CD4-positive, CD25-positive, alpha-beta regulatory T cell (primary cell): ENCODE measurements at places on chromosomes 6 and 20. TPM values are rescaled to one million over a fixed set of nuclear protein-coding genes. Genes with fewer than 3 reads are reported as not detected.
A peak's percentile ranks its signal among the peaks of the same experiment; 100 is the strongest.

DNA sequence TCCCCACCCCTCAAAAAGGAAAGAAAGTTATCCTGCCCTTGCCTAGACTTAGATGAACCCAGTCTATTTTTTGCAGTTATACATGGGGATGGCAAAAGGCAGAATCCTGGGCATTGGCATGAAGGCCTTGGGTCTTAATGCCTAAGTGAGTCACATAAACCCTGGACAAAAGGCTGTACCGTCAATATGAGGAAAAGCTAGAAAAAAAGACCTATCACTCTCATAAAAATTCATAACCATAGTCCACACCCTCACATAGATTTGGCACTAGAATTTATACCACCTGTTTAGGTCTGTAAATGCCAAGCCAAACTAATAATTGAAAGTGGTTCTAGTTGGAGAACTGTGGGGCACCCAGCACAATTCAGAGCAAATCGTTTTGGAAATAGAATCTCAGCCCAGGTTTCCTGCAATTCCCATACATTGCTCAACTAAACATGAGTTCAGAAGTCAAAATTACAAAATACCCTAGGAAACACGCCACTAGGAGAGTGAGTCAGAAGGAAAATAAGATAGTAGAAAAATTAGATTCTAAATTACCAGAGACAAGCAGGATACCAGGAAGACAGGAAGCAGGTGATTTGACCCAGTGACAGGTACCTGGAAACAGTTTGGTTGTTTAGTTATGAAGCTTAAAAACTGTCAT lies 70.4 kb upstream of the FUCA2 start:
- H3K27ac ChIP-seq, result no peak overlapping the region
- no peaks in the 10 kb centered on the region for H3K36me3 ChIP-seq
- H3K4me3 ChIP-seq, result no peak overlapping the region

- peak overlapping the region; percentile 89 for H3K4me3 ChIP-seq
- peaks cover 100% of the 10 kb centered on the region for H3K4me1 ChIP-seq
- DNase-seq, result no peak
- no peaks in the 10 kb centered on the region for H3K27me3 ChIP-seq
These were observed 6.2 kb downstream of the PTPN1 start for GRCh38 chr20:50516180-50516934.

GRCh38 chr6:6842291-6842690 lies 253.8 kb downstream of the LY86 start:
- no peaks in the 10 kb centered on the region for H3K27me3 ChIP-seq
- H3K36me3 ChIP-seq, result no peaks in the 10 kb centered on the region
- H3K4me1 ChIP-seq, result no peaks in the 10 kb centered on the region
- no peak for DNase-seq
- no peak overlapping the region for H3K4me3 ChIP-seq

GRCh38 chr6:29236634-29237033 lies 64.9 kb upstream of the OR14J1 start:
- H3K36me3 ChIP-seq, result no peaks in the 10 kb centered on the region
- no peaks in the 10 kb centered on the region for H3K27me3 ChIP-seq
- no peak overlapping the region for H3K27ac ChIP-seq
- H3K4me1 ChIP-seq, result no peaks in the 10 kb centered on the region
- no peak overlapping the region for H3K4me3 ChIP-seq

GRCh38 chr20:50980071-50980681 lies 21.6 kb downstream of the MOCS3 start:
- H3K27me3 ChIP-seq, result no peaks in the 10 kb centered on the region
- no peak for DNase-seq
- H3K4me1 ChIP-seq, result no peaks in the 10 kb centered on the region
- H3K36me3 ChIP-seq, result no peaks in the 10 kb centered on the region
- H3K4me3 ChIP-seq, result no peak overlapping the region

DNA sequence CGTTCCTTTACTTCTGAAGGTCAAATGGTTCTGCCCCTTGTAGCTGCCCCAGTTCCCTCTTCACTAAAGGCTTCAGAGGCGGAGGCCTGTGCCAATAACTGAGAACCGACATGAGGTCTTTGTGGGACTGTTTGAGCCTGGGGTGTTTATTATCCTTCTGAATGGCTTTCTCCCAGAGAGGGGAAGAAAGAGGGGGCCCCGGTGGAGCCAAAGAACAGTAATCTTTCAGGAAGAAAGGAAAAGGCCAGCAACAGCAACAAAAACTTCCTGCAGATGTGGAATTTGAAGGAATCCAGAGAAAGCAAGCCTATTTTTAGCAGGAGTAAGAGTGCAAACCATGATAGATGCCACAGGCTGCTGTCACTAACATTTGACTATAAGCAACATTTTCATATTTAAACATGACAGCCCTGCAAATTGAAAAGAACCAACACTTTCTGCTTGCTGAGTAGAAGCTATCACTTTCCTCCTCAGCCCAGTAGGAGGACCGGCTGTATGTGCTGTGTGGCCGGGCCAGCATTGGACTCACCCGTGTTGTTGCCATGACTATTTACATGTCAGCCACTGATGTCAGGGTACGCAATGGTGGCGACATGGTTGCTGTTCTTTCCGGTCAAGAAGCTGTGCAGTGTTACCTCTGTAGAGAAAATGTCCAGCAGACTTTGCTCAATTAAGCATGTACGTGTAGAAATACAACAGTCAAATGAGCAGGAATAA lies 121.3 kb downstream of the SOBP start:
- H3K27ac ChIP-seq, result no peak overlapping the region
- DNase-seq, result no peak
- H3K4me3 ChIP-seq, result no peak overlapping the region
- H3K36me3 ChIP-seq, result no peaks in the 10 kb centered on the region
- H3K4me1 ChIP-seq, result no peaks in the 10 kb centered on the region
- peaks cover 4% of the 10 kb centered on the region for H3K27me3 ChIP-seq

DNA sequence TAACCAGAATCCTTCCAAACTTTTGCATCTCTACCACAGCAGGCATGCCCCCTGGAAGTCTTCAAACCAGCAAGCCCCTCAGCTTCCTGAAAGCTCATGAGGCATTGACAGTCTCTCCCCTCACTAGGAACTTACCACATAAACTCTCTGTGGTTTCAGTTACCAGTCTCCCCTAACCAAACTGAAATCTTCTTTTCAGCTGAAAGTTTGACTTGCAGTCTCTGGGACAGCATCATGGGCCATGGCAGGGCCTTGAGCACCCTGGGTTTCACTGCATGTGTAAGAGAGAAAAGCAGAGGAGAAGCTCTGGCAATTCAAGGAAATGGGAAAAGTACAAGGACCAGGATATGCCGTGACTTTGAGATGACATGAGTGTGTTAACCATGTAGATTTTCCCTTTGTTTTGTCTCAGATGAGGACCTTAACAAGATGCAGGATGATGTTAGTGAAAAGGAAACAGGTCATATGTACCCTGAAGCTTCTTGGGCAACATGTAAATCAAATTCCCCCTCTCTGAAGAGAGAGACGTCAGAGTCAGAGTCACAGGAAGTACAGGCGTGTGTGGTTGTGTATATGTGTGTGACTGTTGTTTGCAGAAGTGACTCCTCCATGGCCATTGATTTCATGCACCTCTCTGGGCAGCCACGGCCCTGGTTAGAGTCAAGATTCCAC lies 106.3 kb downstream of the TNFRSF21 start:
- no peaks in the 10 kb centered on the region for H3K4me1 ChIP-seq
- H3K4me3 ChIP-seq, result no peak overlapping the region
- no peaks in the 10 kb centered on the region for H3K36me3 ChIP-seq
- no peak for DNase-seq
- H3K27me3 ChIP-seq, result no peaks in the 10 kb centered on the region

DNA sequence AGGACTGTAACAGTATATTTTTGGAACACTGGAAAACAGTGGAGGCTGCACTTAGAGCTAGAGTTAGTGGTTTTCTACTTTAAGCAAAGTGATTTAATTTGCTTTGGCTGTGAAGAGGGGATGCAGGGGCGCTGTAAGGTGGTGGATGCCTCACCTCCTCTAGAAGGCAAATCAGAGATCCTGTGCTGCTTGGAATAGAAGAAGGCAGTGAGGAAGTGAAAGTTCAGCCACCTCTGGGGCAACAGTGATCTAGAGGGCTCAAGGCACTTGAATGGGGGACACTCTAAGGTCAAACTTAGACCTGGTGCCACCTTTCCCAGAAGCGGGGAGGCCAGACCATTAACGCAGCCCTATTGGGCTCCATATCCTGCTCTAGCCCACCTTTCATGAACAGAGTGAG lies 19.0 kb upstream of the SNRPB2 start:
- no peaks in the 10 kb centered on the region for H3K36me3 ChIP-seq
- peaks cover 18% of the 10 kb centered on the region for H3K4me1 ChIP-seq
- no peak for DNase-seq
- H3K27me3 ChIP-seq, result peaks cover 2% of the 10 kb centered on the region
- H3K4me3 ChIP-seq, result no peak overlapping the region

- H3K36me3 ChIP-seq, result peaks cover 52% of the 10 kb centered on the region
- no peak overlapping the region for H3K4me3 ChIP-seq
- no peaks in the 10 kb centered on the region for H3K4me1 ChIP-seq
- H3K27ac ChIP-seq, result no peak overlapping the region
- no peak for DNase-seq
These were observed 46.2 kb downstream of the TTI1 start for GRCh38 chr20:37986873-37987601.

- DNase-seq, result no peak
- H3K4me1 ChIP-seq, result no peaks in the 10 kb centered on the region
- no peak overlapping the region for H3K4me3 ChIP-seq
- no peaks in the 10 kb centered on the region for H3K36me3 ChIP-seq
- no peaks in the 10 kb centered on the region for H3K27me3 ChIP-seq
- H3K27ac ChIP-seq, result no peak overlapping the region
These were observed 13.9 kb downstream of the PLCB4 start for GRCh38 chr20:9082741-9083140.

- H3K27me3 ChIP-seq, result peaks cover 18% of the 10 kb centered on the region
- H3K27ac ChIP-seq, result no peak overlapping the region
- DNase-seq, result no peak
- no peak overlapping the region for H3K4me3 ChIP-seq
These were observed 17.0 kb upstream of the CHD6 start for GRCh38 chr20:41635158-41635557.

- H3K4me3 ChIP-seq, result no peak overlapping the region
- no peaks in the 10 kb centered on the region for H3K4me1 ChIP-seq
- H3K27me3 ChIP-seq, result peaks cover 4% of the 10 kb centered on the region
- no peak for DNase-seq
These were observed 52.2 kb upstream of the HSF2 start for GRCh38 chr6:122347280-122347679.

- H3K27me3 ChIP-seq, result no peaks in the 10 kb centered on the region
- H3K4me1 ChIP-seq, result no peaks in the 10 kb centered on the region
- no peak overlapping the region for H3K4me3 ChIP-seq
- DNase-seq, result no peak
These were observed 26.9 kb upstream of the GOPC start for GRCh38 chr6:117629119-117629660.

DNA sequence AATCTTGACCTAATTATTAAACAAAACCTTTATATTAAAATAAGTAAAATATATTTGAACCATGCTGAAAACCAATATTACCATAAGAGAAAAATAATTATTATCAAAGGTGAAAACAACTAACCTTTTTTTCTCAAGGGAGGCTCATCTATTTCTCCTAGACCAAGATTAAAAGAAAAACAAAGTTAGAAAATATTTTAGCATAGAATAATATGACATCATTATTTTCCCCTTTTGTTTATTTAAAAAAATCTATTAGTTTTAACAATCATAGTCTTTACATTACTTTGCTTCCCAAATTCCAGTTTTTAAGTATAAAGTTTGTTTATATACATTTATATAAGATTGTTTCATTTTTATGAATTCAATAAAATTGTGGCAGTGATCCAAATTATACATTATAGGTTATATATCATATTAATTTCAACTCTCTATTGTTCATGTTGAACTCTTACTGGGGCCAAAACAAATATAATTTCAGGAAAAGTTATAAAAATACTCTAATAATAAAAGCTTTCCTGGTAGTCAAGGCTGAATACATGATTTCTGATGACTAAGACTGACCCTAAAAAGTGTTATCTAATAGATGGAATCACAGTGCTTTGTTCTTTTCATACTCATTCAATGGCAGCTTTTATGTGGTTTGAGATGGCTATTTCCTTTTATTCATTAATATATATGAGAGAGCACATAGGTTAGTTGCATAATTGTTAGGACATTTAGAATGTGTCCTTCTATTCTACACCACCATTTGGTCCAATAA lies 89.4 kb downstream of the TRDN start:
- H3K27me3 ChIP-seq, result no peaks in the 10 kb centered on the region
- H3K27ac ChIP-seq, result no peak overlapping the region
- no peaks in the 10 kb centered on the region for H3K4me1 ChIP-seq
- no peaks in the 10 kb centered on the region for H3K36me3 ChIP-seq
- DNase-seq, result no peak
- H3K4me3 ChIP-seq, result no peak overlapping the region

- H3K4me1 ChIP-seq, result peaks cover 33% of the 10 kb centered on the region
- H3K4me3 ChIP-seq, result peak overlapping the region; percentile 40
- H3K27ac ChIP-seq, result peak overlapping the region; percentile 88
- no peaks in the 10 kb centered on the region for H3K36me3 ChIP-seq
- no peaks in the 10 kb centered on the region for H3K27me3 ChIP-seq
These were observed 8.3 kb upstream of the AVP start for GRCh38 chr20:3092611-3093379.

GRCh38 chr6:45854149-45854742 lies 161.4 kb downstream of the CLIC5 start:
- no peak for DNase-seq
- no peaks in the 10 kb centered on the region for H3K36me3 ChIP-seq
- peaks cover 4% of the 10 kb centered on the region for H3K27me3 ChIP-seq
- H3K4me1 ChIP-seq, result no peaks in the 10 kb centered on the region
- H3K4me3 ChIP-seq, result no peak overlapping the region

DNA sequence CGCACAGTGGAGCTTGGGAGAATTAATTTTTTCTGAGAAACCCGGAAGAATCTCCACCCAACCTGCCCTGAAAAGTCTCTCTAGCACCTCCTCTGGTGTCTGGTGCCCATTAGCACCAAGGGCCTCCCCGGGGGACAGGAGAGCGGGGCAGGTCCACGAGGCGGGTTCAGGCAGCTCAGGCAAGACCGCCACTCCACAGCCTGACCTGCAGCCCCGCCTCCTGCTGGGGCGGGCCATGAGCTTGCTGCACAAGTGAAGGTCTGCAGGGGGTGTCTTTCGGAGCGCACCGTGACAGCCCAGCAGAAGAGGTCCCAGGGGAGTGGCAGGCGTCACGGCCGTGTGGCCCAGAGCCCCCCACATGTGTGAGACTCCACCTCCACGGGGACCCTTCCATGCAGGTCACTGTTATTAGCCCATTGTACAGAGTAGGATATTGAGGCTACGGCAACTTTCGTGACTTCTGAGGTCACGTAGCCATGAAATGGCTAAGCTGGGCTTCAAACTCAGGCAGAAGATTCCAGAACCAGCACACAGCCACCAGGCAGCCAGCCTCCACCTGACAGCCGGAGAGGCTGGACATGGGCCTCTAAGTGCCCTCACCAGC lies 63.9 kb upstream of the SLCO4A1 start:
- DNase-seq, result no peak
- no peak overlapping the region for H3K4me3 ChIP-seq
- peaks cover 2% of the 10 kb centered on the region for H3K27me3 ChIP-seq
- no peak overlapping the region for H3K27ac ChIP-seq

- H3K36me3 ChIP-seq, result no peaks in the 10 kb centered on the region
- H3K4me3 ChIP-seq, result no peak overlapping the region
- no peak for DNase-seq
- H3K27ac ChIP-seq, result no peak overlapping the region
These were observed 57.2 kb downstream of the GINS1 start for GRCh38 chr20:25464501-25465242.

Gene ECT2L
- not detected for total RNA-seq

Gene EDN3
- 0.44 TPM for total RNA-seq

Gene FOXP4
- 9.9 TPM for total RNA-seq

Gene RAB5IF
- total RNA-seq, result 75.8 TPM

Gene UTRN
- total RNA-seq, result 297 TPM

Gene ID4
- total RNA-seq, result not detected
